Activated T-helper 17 cell treated with anti-CD3 and anti-CD28 coated beads, Interleukin-2, amount 50 U/mL, for 72 hours (primary cell): ENCODE measurements at places on chromosomes 5 and 9. TPM values are rescaled to one million over a fixed set of nuclear protein-coding genes. Genes with fewer than 3 reads are reported as not detected.

DNA sequence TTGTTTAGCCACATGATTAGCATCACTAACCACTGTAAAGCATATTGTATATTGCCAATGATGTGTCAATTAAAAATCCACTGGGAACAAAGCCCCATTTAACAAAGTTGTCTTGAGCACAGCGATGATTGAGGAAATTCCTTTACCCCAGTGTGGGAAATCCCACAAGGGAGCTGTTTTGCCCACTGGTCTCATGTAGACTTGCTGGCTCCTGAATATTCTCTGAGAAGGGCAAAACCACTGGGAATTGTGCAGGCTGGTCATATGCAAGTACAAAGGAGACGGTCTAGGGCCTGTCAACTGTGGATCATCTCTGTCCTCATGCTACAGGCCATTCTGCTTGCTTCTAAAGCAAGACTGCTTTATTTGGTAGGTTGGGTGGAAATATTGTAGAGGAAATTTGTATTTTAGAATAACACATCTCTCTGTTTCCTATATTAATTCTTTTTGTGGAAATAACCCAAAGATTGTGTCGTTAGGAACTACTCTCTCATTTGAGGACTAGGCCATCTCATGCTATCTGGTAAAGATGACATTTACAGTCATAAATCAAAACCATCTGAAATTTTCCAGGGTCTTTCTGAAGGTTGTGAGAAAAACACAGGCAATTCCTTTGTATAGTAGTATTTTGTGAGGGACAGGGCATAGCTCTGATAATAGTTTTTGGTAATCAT lies 60.2 kb downstream of the PARP8 start:
- peak; percentile 68 for ATAC-seq

DNA sequence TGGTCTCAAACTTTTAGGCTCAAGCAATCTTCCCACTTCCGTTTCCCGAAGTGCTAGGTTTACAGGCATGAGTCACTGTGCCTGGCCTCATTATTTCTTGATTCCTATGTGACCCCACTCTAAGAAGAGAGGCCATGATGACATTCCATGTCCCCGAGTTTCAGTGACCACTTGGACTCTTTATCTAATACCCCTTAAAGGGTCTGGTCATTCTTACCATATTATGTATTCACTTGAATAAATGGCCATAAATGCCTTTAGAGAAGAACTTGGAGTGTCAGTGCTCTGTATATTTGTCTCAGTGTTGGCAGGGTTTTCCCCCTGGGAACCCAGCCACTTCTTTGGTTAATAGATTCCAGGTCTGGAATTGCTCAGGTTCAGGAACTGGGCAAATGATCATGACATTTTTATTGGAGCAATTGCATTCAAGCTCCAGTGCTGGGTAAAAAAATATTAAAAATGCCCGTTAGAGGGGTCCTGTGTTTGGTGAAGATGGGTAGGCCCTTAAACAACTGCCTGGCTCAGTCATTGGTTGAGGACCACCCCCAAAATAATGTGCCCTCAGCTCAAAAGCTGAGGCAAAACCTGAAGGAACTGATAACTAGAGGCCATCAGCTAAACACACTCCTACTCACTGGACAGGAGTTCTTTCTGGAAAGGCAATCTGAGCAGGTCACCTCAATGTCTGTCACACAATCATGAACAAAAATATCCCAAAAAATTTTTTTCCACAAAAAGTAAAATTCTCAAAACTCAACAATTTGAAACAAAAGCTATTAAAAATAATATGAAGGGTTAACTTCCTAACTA lies 186.6 kb upstream of the ZNF608 start:
- no peak for ATAC-seq

GRCh38 chr9:34546834-34547827 lies 24.3 kb upstream of the ENHO start:
- ATAC-seq: peak; percentile 52

Gene PCDHB15
- not detected for total RNA-seq

DNA sequence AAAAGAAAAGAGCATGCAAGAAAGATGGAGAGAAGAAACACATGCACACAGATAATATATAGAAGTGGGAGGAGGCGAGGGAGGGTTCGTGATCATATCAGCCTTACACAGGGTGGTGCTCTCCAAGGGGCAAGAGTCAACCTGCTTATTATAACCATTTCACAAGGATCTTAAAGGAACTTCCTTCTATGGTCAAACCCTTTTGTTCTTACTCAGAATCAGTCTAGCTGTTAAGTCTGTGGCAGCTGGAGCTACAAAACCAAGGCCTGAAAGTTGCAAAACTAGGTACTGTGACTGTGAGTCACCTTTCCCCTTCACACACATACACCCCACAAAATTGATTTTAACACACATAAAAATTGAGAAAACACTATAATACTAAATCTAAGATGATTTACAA lies 18.5 kb upstream of the ERMP1 start:
- ATAC-seq: peak; percentile 90

DNA sequence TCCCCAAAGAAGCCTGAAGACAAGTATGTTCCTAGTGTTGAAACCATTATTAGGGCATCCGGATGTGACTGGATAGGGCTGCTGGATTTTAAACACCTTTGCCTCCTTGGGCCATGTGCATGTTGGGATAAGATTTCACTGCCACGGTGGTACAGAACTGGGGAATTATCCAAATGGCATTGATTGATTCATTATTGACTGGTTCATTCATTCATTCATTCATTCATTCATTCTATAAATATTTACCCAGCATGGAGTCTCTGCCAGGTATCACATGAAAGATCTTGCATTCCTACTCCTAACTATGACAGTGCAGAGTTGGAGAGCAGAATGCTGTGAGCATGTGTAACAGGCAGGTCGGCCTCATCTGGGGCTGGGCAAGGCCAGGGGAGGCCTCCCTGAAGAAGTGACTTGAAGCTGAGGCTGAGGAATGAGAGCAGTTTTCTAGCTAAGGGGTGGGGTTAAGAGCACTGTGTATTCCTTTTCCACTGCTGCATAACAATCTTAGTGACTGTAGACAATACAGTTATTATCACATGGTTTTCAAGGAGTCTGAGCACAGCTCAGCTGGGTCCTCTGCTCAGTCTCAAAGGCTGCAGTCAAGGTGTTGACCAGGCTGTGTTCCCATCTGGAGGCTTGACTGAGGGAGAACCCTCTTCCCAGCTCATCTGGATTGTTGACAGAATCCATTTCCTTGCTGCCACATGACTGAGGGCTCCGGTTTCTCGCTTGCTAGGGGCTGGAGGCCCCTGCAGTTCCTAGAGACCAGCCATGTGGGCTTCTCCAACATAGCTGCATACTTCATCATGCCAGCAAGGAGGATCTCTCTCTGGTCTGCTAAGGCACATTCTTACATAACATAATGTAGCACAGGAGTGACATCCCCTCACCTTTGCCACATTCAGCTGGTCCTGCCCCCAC lies 35.7 kb downstream of the AK8 start:
- no peak for ATAC-seq
